Vagina (tissue), 2 donors: ENCODE measurements at places on chromosomes 12 and 14. TPM values are rescaled to one million over a fixed set of nuclear protein-coding genes. Genes with fewer than 3 reads are reported as not detected.

GRCh38 chr14:88695870-88696269 is 96.9 kb downstream of the EML5 start:
- H3K4me1 ChIP-seq: no peaks in the 10 kb centered on the region
- H3K4me3 ChIP-seq: no peak overlapping the region
- no peaks in the 10 kb centered on the region for H3K27me3 ChIP-seq
- no peaks in the 10 kb centered on the region for H3K36me3 ChIP-seq
- no peak overlapping the region for H3K27ac ChIP-seq

GRCh38 chr14:39351708-39352107 is 80.5 kb downstream of the FBXO33 start:
- DNase-seq: no peak
- no peaks in the 10 kb centered on the region for H3K4me1 ChIP-seq
- H3K27ac ChIP-seq: no peak overlapping the region
- peaks cover 16% of the 10 kb centered on the region for H3K36me3 ChIP-seq
- no peak overlapping the region for H3K4me3 ChIP-seq

- DNase-seq: no peak
- no peak overlapping the region for H3K4me3 ChIP-seq
- H3K27me3 ChIP-seq: no peaks in the 10 kb centered on the region
- no peaks in the 10 kb centered on the region for H3K4me1 ChIP-seq
These were observed 534.2 kb downstream of the LRFN5 start for GRCh38 chr14:42140831-42141279.

GRCh38 chr12:88416786-88417185 is 163.5 kb downstream of the KITLG start:
- no peaks in the 10 kb centered on the region for H3K4me1 ChIP-seq
- H3K27me3 ChIP-seq: no peaks in the 10 kb centered on the region
- no peaks in the 10 kb centered on the region for H3K36me3 ChIP-seq

- no peaks in the 10 kb centered on the region for H3K36me3 ChIP-seq
- H3K4me3 ChIP-seq: no peak overlapping the region
- H3K27ac ChIP-seq: no peak overlapping the region
- no peak for DNase-seq
- H3K27me3 ChIP-seq: no peaks in the 10 kb centered on the region
These were observed 7.3 kb upstream of the GALNT9 start for GRCh38 chr12:132336451-132337413.

- H3K4me1 ChIP-seq: no peaks in the 10 kb centered on the region
- H3K27ac ChIP-seq: no peak overlapping the region
- DNase-seq: no peak
- H3K36me3 ChIP-seq: no peaks in the 10 kb centered on the region
- H3K27me3 ChIP-seq: no peaks in the 10 kb centered on the region
These were observed 182.7 kb upstream of the LMO3 start for GRCh38 chr12:16788506-16789203.

- no peaks in the 10 kb centered on the region for H3K36me3 ChIP-seq
- no peak overlapping the region for H3K4me3 ChIP-seq
- H3K27me3 ChIP-seq: no peaks in the 10 kb centered on the region
- DNase-seq: no peak
These were observed 22.3 kb upstream of the TC2N start for GRCh38 chr14:91889477-91890211.

- no peak for DNase-seq
- H3K27me3 ChIP-seq: no peaks in the 10 kb centered on the region
- peaks cover 61% of the 10 kb centered on the region for H3K36me3 ChIP-seq
- peaks cover 62% of the 10 kb centered on the region for H3K4me1 ChIP-seq
These were observed 5.4 kb downstream of the SDR39U1 start for GRCh38 chr14:24437020-24437735.

DNA sequence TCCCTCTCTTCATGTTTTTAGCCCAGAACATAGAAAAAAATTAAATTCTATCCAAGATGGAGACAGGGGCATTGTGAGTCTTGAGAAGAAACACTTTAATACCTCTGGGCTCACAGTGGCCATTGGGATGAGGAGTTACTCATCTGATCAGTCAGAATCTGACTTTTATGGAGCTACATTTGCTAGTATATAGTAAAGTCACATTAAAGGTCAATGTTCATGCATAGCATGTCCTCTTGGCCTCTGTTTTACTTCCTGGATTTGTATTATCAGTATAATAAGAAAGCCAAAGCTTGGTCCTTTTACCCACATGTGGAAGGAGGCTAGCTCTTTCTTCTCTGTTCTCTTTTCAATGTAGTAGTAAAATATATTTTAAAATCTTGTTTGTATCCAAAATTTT is 93.6 kb upstream of the CNOT2 start:
- DNase-seq: no peak
- H3K27ac ChIP-seq: no peak overlapping the region
- H3K4me1 ChIP-seq: no peaks in the 10 kb centered on the region
- no peak overlapping the region for H3K4me3 ChIP-seq
- no peaks in the 10 kb centered on the region for H3K27me3 ChIP-seq

GRCh38 chr12:85390266-85390665 is 110.2 kb downstream of the ALX1 start:
- no peaks in the 10 kb centered on the region for H3K27me3 ChIP-seq
- DNase-seq: no peak
- H3K4me3 ChIP-seq: no peak overlapping the region
- no peak overlapping the region for H3K27ac ChIP-seq
- no peaks in the 10 kb centered on the region for H3K4me1 ChIP-seq

DNA sequence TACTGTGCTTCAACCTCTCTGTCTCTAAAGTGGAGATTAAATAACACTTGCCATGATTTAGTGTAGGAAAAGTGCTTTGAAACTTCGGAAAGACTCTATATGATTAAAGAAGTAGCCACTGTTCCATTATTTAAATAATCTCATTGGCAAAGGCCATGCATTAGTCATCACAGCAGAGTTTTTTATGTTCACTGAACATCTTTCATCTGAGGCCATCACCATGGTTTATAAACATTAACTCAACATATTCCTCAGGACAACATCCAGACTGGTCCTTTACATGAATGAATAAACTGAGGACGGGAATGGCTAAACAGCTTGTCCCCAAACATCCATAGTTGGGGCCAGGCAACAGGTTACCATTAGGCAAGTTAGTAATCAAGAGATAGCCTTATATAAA is 124.6 kb upstream of the FRMD6 start:
- H3K27me3 ChIP-seq: no peaks in the 10 kb centered on the region
- no peak overlapping the region for H3K4me3 ChIP-seq
- no peaks in the 10 kb centered on the region for H3K4me1 ChIP-seq
- DNase-seq: no peak
- H3K27ac ChIP-seq: no peak overlapping the region

DNA sequence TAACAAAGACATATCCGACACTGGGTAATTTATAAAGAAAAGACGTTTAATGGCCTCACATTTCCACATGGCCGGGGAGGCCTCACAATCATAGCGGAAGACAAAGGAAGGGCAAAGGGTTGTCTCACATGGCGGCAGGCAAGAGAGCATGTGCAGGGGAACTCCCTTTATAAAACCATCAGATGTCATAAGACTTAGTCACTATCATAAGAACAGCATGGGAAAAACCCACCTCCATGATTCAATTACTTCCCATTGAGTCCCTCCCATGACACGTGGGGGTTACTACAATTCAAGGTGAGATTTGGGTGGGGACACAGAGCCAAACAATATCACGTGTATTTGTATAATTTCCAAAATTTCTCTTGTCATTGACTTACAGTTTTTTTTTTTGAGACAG is 5.5 kb upstream of the LMNTD1 start:
- no peak overlapping the region for H3K4me3 ChIP-seq
- no peaks in the 10 kb centered on the region for H3K27me3 ChIP-seq
- no peak overlapping the region for H3K27ac ChIP-seq
- no peaks in the 10 kb centered on the region for H3K4me1 ChIP-seq
- DNase-seq: no peak

GRCh38 chr12:11877869-11878780 is 192.6 kb upstream of the BCL2L14 start:
- H3K36me3 ChIP-seq: no peaks in the 10 kb centered on the region
- peak overlapping the region; percentile 62 for H3K27ac ChIP-seq
- no peak for DNase-seq
- peaks cover 38% of the 10 kb centered on the region for H3K4me1 ChIP-seq

ASPG gene
- 3.7 TPM for total RNA-seq

PAX9 gene
- total RNA-seq: 1.5 TPM

ACSS3 gene
- total RNA-seq: 29.5 TPM

CMKLR1 gene
- 10.1 TPM for total RNA-seq

CLEC1B gene
- not detected for total RNA-seq

RBP5 gene
- 3.7 TPM for total RNA-seq

FZD10 gene
- total RNA-seq: 5.2 TPM

ASCL1 gene
- not detected for total RNA-seq

GLI1 gene
- 0.25 TPM for total RNA-seq

VDR gene
- total RNA-seq: 23.6 TPM

MYH7 gene
- total RNA-seq: not detected
